ENCODE measurements at places on chromosomes 5 and 9. TPM values are rescaled to one million over a fixed set of nuclear protein-coding genes. Genes with fewer than 3 reads are reported as not detected.
A peak's percentile ranks its signal among the peaks of the same experiment; 100 is the strongest.

- no peak overlapping the region for H3K27ac ChIP-seq
- DNase-seq = no peak
- no peak overlapping the region for H3K4me3 ChIP-seq
- H3K36me3 ChIP-seq = no peaks in the 10 kb centered on the region
- no peaks in the 10 kb centered on the region for H3K4me1 ChIP-seq
These were observed 22.2 kb downstream of the C9orf152 start for GRCh38 chr9:110185806-110186205.

- H3K4me3 ChIP-seq = no peak overlapping the region
- H3K36me3 ChIP-seq = no peaks in the 10 kb centered on the region
- H3K27me3 ChIP-seq = no peaks in the 10 kb centered on the region
- no peak overlapping the region for H3K27ac ChIP-seq
- no peaks in the 10 kb centered on the region for H3K4me1 ChIP-seq
These were observed 673.9 kb upstream of the KLF4 start for GRCh38 chr9:108163321-108164005.

GRCh38 chr9:85640425-85640824, 101.3 kb downstream of the AGTPBP1 start:
- H3K36me3 ChIP-seq = no peaks in the 10 kb centered on the region
- H3K27me3 ChIP-seq = no peaks in the 10 kb centered on the region

DNA sequence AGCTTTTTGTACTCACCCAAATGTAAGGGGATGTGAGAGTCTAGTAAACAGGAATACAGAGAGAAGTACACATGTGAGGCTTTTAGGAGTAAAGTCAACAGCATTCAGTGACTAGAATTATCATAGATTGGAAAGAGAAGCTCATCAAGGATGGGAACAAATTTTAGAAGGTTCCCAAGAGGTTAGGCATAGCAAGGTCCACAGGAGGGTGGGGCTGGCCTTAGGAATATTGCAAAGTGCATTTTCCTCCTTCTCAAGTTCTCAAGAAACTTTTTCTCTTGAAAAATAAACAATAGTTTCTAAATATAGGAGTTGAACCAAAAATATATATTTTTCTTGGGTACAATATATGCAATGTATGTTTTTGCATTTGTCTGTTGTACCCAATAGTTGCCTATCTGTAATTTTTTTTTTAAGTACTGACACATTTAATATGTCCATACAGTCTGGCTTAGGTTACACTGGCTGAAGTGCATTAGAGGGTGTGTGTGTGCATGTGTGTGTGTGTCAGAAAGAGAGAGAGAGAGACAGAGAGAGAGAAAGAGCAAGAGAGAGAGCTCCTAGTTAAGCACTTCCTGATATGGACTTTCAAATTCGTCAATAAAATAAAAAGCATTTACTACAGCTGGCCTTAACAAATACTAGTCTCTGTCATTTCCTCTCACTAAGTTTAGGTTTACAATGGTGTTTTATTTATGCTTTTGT, 62.2 kb downstream of the SNX18 start:
- H3K4me1 ChIP-seq = peaks cover 14% of the 10 kb centered on the region
- no peaks in the 10 kb centered on the region for H3K27me3 ChIP-seq
- H3K4me3 ChIP-seq = no peak overlapping the region
- no peaks in the 10 kb centered on the region for H3K36me3 ChIP-seq

DNA sequence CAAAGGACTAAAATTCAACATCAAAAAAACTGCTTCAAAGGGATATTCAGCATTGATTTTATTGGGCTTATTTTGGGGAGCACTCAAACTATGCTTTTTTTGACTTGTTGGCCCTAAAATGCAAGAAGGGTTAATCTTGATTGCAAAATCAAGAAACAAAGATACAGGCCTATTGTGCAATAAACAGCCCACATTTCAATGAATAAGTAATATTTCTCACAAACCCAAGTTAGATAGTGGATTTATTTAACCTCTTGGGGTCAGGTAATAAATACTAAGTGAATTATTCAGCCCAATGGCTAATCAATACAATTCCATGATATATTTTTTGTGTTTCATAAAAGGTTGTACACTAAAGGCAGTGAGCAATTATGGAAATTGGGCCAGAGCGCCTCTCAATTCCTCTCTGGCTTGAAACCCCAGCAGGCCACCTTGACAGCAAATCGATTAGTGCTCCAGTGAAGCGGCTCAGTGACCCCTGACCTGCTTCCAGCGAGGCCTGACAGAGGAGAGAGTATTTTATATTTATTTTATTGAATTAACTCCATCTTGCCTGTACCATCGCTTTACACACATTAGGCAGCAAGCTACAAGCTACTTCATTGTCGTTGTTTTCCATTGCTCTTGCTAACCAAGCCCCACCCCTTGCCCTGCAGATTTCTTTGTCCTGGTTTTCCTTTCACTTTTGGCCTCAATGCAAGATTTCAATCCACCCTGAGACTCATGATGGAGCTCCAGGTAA, 65.5 kb downstream of the EBF1 start:
- no peaks in the 10 kb centered on the region for H3K36me3 ChIP-seq
- H3K27ac ChIP-seq = no peak overlapping the region

GRCh38 chr5:141001446-141001843, 35.2 kb downstream of the PCDHAC2 start:
- no peaks in the 10 kb centered on the region for H3K36me3 ChIP-seq
- no peaks in the 10 kb centered on the region for H3K27me3 ChIP-seq
- no peak overlapping the region for H3K27ac ChIP-seq
- peaks cover 15% of the 10 kb centered on the region for H3K4me1 ChIP-seq

- H3K4me1 ChIP-seq = no peaks in the 10 kb centered on the region
- H3K4me3 ChIP-seq = no peak overlapping the region
- H3K36me3 ChIP-seq = no peaks in the 10 kb centered on the region
- DNase-seq = no peak
- H3K27ac ChIP-seq = no peak overlapping the region
- no peaks in the 10 kb centered on the region for H3K27me3 ChIP-seq
These were observed 16.9 kb downstream of the OR2V2 start for GRCh38 chr5:181164076-181164952.

DNA sequence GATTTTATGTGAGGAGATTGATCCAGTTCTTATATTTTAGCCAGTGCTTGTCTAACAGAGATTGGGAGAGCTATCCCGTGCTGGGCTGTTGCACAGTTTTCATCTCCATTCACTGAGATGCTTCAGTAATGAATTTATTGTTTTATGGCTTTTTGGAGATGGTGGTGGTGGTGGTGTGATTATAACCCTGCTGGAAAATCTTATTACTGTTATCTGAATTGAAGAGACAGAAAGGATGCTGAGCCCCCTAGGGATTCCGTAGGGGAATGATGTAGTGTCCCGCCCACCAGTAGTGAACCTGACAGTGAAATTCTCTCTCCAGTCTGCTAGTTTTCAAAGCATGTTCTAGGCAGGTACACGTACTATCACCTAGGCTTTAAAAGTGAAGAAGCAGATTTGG, 1.9 kb downstream of the RAI14 start:
- no peaks in the 10 kb centered on the region for H3K36me3 ChIP-seq
- no peaks in the 10 kb centered on the region for H3K27me3 ChIP-seq
- H3K4me1 ChIP-seq = peaks cover 12% of the 10 kb centered on the region

DNA sequence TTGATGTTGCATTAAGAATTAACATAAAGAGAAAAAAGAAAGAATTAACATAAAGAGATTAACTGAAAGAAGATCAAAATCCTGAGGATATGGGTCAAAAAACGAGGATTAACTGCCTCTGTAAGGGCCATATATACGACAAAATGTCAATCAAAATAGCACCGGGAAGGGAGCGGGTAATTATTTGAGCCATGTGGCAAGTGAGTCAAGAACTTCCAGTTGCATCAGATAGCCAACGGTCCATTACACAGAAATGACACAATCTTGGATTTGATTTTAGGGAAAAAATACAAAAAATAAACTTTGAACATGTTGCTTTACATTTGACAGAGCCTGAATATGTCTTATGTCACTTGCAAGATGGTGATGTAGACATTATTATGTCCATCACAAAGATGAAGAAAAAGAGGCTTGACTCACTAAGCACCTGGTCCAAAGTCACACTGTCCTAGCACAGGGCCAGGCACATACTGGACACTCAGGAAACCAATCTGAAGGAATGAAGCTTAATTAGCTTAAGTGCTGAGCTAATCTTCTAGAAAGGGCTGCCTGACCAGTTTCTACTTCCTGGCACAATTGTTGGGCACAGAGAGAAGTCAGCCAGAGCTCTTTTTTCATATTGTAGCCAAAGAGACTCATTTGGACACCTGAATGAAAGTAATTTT, 273.2 kb upstream of the PAPPA start:
- no peak overlapping the region for H3K4me3 ChIP-seq
- no peaks in the 10 kb centered on the region for H3K27me3 ChIP-seq
- no peaks in the 10 kb centered on the region for H3K4me1 ChIP-seq
- no peak overlapping the region for H3K27ac ChIP-seq

GRCh38 chr9:97710356-97711222, 13.4 kb upstream of the XPA start:
- H3K4me1 ChIP-seq = peaks cover 31% of the 10 kb centered on the region
- DNase-seq = peak; percentile 64
- no peaks in the 10 kb centered on the region for H3K27me3 ChIP-seq
- no peak overlapping the region for H3K4me3 ChIP-seq
- no peaks in the 10 kb centered on the region for H3K36me3 ChIP-seq

GRCh38 chr5:133116601-133117000, 64.8 kb downstream of the HSPA4 start:
- no peak overlapping the region for H3K4me3 ChIP-seq
- no peak for DNase-seq
- H3K27me3 ChIP-seq = no peaks in the 10 kb centered on the region
- no peak overlapping the region for H3K27ac ChIP-seq
- H3K4me1 ChIP-seq = no peaks in the 10 kb centered on the region

DNA sequence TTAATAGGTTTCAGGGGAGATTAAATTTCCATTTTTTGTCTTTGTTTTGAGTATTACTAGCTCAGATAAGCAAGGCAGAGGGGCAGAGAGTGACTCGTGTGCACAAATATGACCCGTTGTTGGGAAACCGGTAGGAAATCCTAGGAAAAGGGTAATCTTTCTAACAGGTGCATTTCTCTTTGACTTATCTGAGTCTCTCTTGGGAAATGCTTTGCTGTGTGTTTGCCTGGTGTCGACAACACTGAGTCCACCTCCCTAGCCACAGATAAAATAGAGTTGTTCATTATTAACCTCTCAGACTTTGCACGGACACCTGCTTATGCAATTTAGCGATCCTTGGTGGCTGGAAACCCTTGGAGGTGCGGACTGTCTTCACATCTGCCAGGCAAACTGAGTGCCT, 164.2 kb downstream of the FGF1 start:
- no peaks in the 10 kb centered on the region for H3K27me3 ChIP-seq
- DNase-seq = no peak
- H3K36me3 ChIP-seq = no peaks in the 10 kb centered on the region
- H3K4me3 ChIP-seq = no peak overlapping the region

- no peaks in the 10 kb centered on the region for H3K27me3 ChIP-seq
- no peak for DNase-seq
- H3K27ac ChIP-seq = no peak overlapping the region
- H3K4me1 ChIP-seq = peaks cover 7% of the 10 kb centered on the region
- H3K36me3 ChIP-seq = no peaks in the 10 kb centered on the region
These were observed 39.3 kb downstream of the BOD1 start for GRCh38 chr5:173577166-173577565.

GRCh38 chr5:176692839-176693476, 45.7 kb downstream of the TSPAN17 start:
- no peak overlapping the region for H3K4me3 ChIP-seq
- no peaks in the 10 kb centered on the region for H3K27me3 ChIP-seq
- no peaks in the 10 kb centered on the region for H3K4me1 ChIP-seq
- DNase-seq = no peak
- no peaks in the 10 kb centered on the region for H3K36me3 ChIP-seq
- no peak overlapping the region for H3K27ac ChIP-seq

DNA sequence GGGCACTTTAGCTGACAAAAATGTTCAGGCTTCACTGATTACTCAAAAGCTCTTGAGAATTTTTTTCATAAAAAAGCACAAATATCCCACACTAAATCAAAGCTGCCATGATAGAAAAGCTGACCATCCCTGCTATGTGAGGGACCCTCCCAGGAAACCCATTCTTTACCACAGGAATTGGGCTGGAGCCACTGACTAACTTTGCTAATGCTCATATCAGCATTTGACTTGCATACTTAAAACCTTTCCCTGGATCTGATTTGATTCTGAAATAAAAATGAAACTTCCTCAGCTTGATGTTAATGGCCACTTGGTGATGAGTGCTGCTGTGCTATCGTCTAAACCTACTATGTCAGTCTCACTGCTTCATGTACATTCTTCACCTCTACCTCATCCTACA, 243.6 kb downstream of the PRELID2 start:
- H3K4me1 ChIP-seq = no peaks in the 10 kb centered on the region
- H3K27me3 ChIP-seq = no peaks in the 10 kb centered on the region
- DNase-seq = no peak
- no peak overlapping the region for H3K4me3 ChIP-seq
- H3K27ac ChIP-seq = no peak overlapping the region

DNA sequence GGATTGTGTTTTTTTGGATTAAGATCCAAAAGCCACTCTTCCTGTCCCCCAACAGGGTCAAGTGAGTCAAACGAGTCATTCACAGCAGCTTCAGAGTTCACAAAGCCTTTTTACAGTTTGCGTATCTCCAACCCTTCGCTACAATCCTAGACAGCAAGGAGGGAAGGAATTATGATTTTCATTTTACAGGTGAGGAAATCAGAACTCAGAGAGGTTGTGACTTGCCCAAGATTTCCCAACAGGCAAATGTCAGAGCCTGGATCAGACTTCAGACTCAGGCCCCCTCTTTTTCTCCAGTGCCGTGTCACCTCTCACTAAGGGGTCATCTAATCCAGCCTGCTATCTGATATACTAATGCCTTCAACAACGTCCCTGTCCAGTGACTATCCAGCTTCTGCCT, 72.1 kb upstream of the XPA start:
- H3K36me3 ChIP-seq = no peaks in the 10 kb centered on the region
- H3K27ac ChIP-seq = peak overlapping the region; percentile 84
- H3K4me1 ChIP-seq = peaks cover 43% of the 10 kb centered on the region
- DNase-seq = no peak

GRCh38 chr5:94508461-94509148, 109.8 kb downstream of the KIAA0825 start:
- no peak overlapping the region for H3K4me3 ChIP-seq
- no peak for DNase-seq
- H3K27ac ChIP-seq = no peak overlapping the region
- H3K4me1 ChIP-seq = no peaks in the 10 kb centered on the region

DNA sequence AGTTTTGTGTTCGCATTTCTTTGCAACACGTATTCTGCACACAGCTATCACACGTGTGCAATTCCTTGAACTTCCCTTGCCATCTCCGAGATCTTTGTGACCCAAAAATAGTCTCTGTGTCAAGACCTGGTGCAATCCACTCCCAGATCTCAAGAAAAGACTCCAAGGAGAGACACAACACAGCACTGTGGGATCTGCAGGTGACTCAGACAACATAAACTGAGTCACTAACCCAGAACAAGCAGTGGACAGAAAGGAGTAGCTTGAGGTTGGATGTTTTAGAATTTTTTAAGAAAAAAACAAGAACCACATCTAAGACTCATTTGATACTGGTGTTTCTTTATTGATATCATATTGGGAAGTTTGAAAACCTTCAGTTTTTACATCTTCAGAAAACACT, 396.9 kb downstream of the AGTPBP1 start:
- H3K4me3 ChIP-seq = no peak overlapping the region
- H3K4me1 ChIP-seq = no peaks in the 10 kb centered on the region
- no peaks in the 10 kb centered on the region for H3K27me3 ChIP-seq
- H3K27ac ChIP-seq = no peak overlapping the region

The GPR21 gene
- total RNA-seq = 4.0 TPM

The ARAP3 gene
- 7.9 TPM for total RNA-seq

The FRRS1L gene
- total RNA-seq = 2.4 TPM
